LoVo (cell line): ENCODE measurements at places on chromosomes 16 and 17.
A peak's percentile ranks its signal among the peaks of the same experiment; 100 is the strongest.

DNA sequence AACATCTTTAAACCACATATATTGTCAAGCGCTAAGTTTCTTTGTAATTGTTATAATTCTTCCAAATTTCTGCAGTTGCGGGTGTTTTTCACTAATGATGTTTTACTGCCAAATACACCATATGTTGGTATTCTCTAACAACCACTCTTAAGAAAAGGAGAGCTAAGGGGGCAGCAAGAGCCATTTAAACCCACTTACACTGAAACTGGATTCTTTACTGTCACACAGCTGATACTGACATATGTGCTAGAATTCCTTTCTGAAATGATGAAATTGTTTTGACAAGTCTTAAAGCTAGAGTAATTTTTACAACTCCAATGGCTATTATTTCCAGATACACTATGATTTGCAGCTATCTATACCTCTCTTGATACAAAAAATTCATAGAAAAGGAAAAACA is 483.1 kb downstream of the CDH11 start:
- DNase-seq = no peak

- no peak for DNase-seq
These were observed 39.6 kb downstream of the PPL start for GRCh38 chr16:4897328-4897727.

DNA sequence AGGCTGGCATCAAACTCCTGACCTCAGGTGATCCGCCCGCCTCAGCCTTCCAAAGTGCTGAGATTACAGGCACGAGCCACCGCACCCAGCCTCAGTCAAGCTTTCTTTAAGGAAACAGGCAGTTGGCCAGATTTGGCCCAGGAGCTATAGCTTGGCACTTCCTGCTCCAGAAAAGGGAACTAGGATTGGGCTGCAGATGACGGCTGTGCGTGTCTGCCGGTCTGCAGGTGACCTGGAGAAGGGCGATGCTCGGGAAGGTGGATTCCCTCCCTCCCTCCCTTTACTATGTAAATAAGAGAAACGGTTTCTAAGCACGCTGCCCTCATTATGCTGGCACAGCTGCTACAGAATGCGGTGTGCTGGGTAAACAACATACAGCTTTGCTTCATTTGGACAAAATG is 215.9 kb downstream of the RPTOR start:
- DNase-seq = peak; percentile 28

DNA sequence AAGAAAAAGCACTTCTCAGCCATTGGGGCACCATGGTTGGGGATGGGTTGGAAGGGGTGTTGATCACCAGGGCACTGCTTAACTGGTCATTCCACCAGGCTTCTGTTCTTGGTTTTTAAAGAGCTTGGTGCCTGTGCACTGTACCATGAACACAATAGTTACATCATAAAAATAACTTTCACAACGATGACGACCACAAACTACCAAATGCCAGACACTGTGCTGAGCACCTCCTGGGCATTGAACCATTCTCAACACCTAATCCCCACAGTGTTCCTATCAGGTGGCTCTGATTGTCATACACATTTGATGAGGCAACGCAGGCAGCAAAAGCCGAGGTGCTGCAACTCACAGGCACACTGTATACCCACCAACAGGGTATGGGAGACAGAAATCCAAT is 208.0 kb downstream of the FOXL1 start:
- no peak for DNase-seq

GRCh38 chr16:3157229-3158025 is 22.6 kb downstream of the ZNF213 start:
- peak; percentile 59 for DNase-seq

GRCh38 chr16:13076878-13077277 is 175.5 kb downstream of the SHISA9 start:
- no peak for DNase-seq

DNA sequence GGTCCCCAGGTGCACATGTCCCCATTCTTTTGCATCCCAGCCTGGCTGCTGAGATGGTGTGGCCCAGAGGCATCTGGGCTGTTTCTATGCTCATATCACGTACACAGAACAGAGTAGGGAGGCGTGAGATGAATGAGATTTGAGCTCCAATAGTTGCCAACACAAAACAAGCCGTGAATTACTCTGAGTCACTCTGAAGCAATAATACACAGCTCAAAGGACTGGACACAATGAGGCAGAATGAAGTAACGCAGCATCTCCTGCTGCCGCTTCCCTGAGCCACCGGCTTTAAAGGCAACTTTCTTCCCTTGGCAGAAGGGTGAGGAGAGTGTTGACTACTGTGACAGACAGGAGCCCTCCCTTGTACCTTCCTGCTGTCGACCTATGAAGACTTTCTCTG is 33.9 kb upstream of the CLEC18B start:
- DNase-seq = no peak

GRCh38 chr17:82416771-82417170 is 1.4 kb upstream of the HEXD start:
- DNase-seq = no peak

DNA sequence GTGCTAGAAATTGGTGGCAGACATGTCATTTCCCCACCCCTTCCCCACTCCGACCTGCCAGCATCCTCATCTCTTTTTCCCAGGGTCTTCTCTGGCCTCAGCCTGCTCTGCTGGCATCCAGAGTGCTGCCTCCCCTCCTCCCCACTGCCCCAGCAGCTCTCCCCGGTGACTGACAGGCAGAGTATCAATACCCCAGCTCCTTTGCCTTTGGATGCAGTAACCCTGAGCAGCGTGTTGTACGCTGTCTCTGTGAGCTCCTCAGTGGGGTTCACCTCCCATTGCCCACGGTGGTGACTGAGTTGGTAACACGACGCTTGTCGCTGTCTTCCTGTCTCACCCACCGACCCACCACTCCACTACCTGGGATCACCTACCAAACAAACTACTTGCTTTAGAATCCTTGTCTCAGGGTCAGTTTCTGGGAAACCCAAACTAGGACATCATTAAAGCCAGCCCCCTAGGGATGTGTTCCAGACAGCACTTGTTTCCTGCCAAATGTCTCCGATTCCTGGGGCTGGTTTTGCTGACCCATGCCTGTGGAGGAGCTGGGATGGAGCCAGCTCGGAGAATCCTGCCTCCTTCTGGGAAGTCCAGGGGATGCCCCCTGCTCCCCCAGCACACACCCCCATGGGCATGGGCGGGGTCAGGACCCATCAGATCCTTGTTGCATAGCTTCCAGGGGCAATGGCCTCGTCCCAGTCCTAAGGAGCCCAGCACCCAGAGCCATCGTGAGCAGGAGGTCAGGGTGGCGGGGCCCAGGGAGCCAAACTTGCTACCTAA is 8.3 kb upstream of the SBK1 start:
- DNase-seq = no peak

DNA sequence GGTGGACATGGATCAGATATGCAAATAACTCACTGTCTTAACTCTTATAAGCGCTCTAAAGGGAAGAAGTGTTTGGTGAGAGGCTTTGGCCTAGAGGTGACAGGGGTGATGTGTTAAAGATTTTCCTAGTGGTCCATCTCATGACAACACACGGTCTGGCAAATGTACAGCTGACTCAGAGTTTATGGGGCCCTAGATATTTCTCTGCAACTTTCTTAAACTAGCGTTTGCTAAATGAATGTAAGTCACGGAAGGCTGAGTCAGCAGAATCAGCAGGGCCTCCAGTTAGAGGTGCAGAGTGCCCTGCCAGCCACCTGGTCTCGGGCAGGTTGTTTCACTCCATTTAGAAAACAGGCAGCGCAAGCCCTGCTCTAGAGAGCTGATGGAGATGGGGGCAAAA is 40.1 kb downstream of the CLEC16A start:
- no peak for DNase-seq

DNA sequence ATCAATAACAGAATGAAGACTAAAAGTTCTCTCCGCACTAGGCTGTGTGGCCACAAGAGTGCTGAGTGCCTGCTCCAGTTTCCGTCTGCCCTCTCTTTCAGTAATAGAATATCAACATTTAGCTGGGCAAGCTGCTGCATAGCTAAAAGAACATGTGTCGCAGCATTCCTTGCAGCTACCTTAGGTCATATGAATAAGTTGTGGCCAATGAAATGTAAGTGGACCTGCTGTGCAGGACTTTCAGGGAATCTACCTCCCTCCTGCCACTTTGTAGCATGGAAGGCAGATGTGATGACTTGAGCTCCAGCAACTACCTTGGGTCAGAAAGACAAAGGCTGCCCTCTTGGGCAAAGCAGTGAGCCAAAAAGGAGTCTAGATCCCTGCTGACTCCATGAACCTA is 25.4 kb downstream of the SLC39A11 start:
- DNase-seq = no peak

- no peak for DNase-seq
These were observed 207.0 kb upstream of the COX10 start for GRCh38 chr17:13862346-13862745.

GRCh38 chr17:64273006-64273405 is 9.9 kb upstream of the TEX2 start:
- DNase-seq = no peak

- peak; percentile 34 for DNase-seq
These were observed at the start of gene SLC9A5 for GRCh38 chr16:67248401-67249177. Gene SLC9A5 (plus strand): TSS chr16:67248979. CDS start chr16:67249015, 36 bp downstream.

- no peak for DNase-seq
These were observed 11.0 kb upstream of the SPOP start for GRCh38 chr17:49688848-49689247.

GRCh38 chr16:61969077-61969382 is 67.2 kb downstream of the CDH8 start:
- no peak for DNase-seq

- no peak for DNase-seq
These were observed 204.8 kb upstream of the CPHXL start for GRCh38 chr16:75931043-75931442.

DNA sequence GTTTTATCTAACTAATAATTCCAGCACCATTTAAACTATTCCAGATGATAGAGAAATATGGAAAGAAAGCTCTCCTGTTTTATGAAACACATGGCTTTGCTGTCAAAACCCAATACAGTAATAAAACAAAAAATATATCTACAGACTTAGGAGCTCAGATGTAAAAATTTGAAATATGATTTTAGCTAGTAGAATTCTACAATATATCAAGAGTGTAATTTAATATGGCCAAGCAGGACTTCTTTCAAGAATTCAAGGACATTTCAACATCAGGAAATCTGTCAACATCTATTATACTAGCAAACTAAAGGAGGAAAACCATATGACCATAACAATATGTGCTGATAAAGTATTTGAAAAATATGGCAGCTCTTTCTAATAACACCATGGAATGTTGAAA is 57.5 kb downstream of the CCDC182 start:
- DNase-seq = no peak

DNA sequence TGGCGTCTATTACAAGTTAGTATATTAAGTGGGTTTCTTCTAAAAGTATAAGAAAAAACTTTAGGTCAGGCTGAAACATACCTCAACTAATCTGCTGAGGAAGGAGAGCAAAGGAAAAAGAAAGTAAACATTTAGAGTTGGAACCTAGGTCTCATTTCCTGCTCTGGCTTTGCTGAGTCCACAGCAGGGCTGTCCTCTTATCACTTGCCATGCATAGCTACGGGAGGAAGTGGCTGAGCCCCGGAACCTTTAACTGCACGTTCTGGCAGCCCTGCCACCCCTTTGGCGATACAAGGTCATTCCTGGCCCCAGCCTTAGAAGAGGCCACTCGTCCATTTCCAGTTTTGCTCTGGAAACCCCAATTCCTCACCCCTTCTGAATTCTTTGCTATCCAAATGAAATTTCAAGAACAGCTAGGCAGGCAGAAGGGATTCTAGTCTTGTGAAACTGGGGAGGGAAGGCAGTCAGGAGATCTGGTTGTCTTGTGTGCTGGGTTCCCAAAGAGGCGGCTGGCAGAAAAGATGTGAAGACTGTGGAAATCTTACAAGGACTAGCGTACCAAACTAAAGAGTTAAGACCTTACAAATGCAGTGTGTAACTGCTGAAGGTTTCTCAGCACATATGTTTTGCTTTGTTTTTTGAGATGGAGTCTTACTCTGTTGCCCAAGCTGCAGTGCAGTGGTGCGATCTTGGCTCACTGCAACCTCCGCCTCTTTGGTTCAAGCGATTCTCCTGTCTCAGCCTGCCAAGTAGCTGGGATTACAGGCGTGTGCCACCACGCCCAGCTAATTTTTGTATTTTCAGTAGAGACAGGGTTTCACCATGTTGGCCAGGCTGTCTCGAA is 19.1 kb downstream of the WIPI1 start:
- DNase-seq = no peak

DNA sequence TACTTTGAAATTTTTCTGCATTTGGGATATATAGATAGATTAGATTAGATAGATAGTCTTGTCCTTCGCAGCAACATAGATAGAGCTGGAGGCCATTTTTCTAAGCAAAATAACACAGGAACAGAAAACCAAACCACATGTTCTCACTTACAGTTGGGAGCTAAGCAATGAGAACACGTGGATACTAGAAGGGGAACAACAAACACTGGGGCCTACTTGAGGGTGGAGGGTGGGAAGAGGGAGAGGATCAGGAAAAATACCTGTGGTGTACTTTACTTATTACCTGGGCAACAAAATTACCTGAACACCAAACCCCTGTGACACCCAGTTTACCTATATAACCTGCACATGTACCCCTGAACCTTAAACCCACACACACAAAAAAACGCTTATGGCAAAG is 14.3 kb downstream of the PRKAR1A start:
- no peak for DNase-seq

GRCh38 chr16:845351-845745 is 44.8 kb upstream of the GNG13 start:
- DNase-seq = no peak

DNA sequence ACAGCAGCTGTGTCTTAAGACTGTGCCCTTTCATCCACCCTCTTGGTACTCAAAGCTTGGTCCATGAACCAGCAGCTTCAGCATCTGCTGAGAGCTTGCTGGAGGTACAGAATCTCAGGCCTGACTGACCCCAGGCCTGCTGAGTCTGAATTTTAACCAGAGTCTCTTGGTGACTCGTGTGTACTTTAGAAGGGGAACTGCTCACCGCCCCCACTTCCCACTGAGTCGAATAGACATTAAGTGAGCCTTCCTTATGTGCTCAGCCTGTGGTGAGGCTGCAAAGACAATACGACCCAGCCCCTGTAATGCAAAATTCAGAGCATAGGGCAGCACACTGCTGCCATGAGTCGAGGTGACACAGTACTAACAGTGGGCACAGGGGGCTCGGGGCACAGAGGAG is 662.8 kb downstream of the WWOX start:
- no peak for DNase-seq

- DNase-seq = no peak
These were observed 6.3 kb upstream of the KRT222 start for GRCh38 chr17:40671282-40671681.

DNA sequence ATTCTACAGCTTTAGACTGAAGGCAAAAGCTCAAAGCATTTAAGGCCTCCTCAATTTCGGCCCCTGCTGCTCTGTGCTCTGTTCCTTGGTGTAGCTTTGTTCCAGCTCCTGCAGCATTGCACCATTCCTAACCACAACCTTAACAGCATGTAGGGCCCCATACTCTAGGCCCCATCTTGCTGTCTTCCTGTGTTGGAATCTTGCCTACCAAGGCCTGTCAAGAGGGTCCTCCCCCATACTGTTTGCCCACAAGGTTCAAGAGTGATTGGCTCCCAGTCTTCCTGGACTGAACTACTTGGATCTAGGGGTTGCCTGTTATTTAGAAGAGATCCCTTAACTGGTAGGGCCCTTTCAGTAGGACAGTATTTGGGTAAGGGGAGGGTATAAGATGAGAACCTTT is 26.8 kb downstream of the TRPV2 start:
- DNase-seq = peak; percentile 31
